ENCODE measurements at places on chromosomes 4 and X.

DNA sequence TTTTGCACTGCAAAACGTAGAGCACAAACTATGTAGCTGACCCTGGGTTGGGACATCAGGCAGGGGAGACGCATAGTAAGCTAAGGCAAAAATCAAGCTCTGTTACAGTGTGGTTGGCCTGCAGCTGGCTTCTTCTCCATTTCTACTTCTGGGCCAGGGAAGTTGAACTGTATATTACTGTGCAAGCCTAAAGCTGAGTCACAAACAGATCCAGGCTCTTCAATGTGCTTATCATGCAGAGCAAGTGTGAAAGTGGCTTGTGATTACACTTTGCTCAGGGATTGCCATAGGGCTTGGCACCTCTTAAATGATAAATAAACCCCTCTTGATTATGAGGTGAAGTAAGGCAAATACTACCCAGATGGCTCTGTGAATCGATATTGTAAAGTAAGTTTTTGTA lies 40.5 kb downstream of the CLDN34 start:
- H3K36me3 ChIP-seq = no peaks in the 10 kb centered on the region
- no peak overlapping the region for H3K4me3 ChIP-seq
- H3K27me3 ChIP-seq = no peaks in the 10 kb centered on the region

DNA sequence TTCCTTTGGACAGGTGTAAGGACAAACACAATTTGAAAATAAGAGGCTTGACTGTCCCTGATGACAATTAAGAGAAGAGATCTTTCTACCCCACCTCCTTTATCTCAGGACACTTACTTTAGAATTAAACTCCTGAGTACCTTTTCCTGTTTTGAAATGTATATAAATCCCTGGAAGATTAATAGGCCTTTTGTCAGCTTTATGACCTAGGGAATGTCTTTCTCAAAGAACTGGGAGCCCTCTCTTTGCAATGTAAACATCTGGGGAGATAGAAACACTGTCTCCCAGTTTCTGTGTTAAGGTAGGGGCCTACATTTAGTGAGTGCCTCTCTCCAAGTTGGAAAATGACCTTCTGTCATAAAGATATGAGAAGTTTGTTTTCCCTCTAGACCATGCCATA lies 31.7 kb downstream of the AGA start:
- no peaks in the 10 kb centered on the region for H3K4me1 ChIP-seq
- DNase-seq = no peak
- no peak overlapping the region for H3K4me3 ChIP-seq
- no peaks in the 10 kb centered on the region for H3K27me3 ChIP-seq

GRCh38 chr4:25951390-25951952 lies 37.5 kb downstream of the SMIM20 start:
- H3K4me3 ChIP-seq = no peak overlapping the region
- no peak overlapping the region for H3K27ac ChIP-seq
- H3K36me3 ChIP-seq = no peaks in the 10 kb centered on the region
- DNase-seq = no peak
- no peaks in the 10 kb centered on the region for H3K27me3 ChIP-seq

GRCh38 chrX:138287205-138287877 lies 424.2 kb downstream of the FGF13 start:
- H3K27ac ChIP-seq = no peak overlapping the region
- H3K36me3 ChIP-seq = no peaks in the 10 kb centered on the region
- H3K27me3 ChIP-seq = no peaks in the 10 kb centered on the region
- H3K4me1 ChIP-seq = no peaks in the 10 kb centered on the region

- no peak overlapping the region for H3K27ac ChIP-seq
- no peaks in the 10 kb centered on the region for H3K36me3 ChIP-seq
- no peaks in the 10 kb centered on the region for H3K4me1 ChIP-seq
- no peak overlapping the region for H3K4me3 ChIP-seq
- no peak for DNase-seq
Measured at GRCh38 chr4:288891-289290, 16.4 kb downstream of the ZNF732 start.

GRCh38 chr4:48642421-48643374 lies 137.4 kb downstream of the FRYL start:
- H3K4me1 ChIP-seq = no peaks in the 10 kb centered on the region
- H3K27ac ChIP-seq = no peak overlapping the region
- no peak overlapping the region for H3K4me3 ChIP-seq
- DNase-seq = no peak
- no peaks in the 10 kb centered on the region for H3K36me3 ChIP-seq

DNA sequence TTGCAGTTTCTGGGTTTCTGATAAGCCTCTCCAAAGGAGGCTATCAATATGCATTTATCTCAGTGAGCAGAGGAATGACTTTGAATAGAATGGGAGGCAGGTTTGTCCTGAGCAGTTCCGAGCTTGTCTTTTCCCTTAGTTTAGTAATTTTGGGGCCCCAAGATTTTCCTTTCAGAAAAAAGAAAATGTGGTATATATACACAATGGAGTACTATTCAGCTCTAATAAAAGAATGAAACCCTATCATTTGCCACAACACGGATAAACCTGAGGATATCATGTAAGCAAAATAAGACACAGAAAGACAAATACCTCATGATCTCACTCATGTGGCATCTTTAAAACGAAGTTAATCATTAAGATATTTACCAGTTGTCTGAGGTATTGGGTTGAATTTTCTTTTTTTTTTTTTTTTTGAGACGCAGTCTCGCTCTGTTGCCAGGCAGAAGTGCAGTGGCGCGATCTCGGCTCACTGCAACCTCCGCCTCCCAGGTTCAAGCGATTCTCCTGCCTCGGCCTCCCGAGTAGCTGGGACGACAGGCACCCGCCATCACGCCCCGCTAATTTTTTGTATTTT lies 540 bp downstream of the ZNF721 start:
- peak; percentile 41 for DNase-seq
- H3K27ac ChIP-seq = peak overlapping the region; percentile 95
- H3K4me1 ChIP-seq = peaks cover 8% of the 10 kb centered on the region
- H3K27me3 ChIP-seq = no peaks in the 10 kb centered on the region
- H3K4me3 ChIP-seq = peak overlapping the region; percentile 80

- no peaks in the 10 kb centered on the region for H3K4me1 ChIP-seq
- no peak overlapping the region for H3K4me3 ChIP-seq
- H3K27ac ChIP-seq = no peak overlapping the region
- no peaks in the 10 kb centered on the region for H3K27me3 ChIP-seq
Measured at GRCh38 chr4:134024251-134024650, 177.3 kb downstream of the PABPC4L start.

DNA sequence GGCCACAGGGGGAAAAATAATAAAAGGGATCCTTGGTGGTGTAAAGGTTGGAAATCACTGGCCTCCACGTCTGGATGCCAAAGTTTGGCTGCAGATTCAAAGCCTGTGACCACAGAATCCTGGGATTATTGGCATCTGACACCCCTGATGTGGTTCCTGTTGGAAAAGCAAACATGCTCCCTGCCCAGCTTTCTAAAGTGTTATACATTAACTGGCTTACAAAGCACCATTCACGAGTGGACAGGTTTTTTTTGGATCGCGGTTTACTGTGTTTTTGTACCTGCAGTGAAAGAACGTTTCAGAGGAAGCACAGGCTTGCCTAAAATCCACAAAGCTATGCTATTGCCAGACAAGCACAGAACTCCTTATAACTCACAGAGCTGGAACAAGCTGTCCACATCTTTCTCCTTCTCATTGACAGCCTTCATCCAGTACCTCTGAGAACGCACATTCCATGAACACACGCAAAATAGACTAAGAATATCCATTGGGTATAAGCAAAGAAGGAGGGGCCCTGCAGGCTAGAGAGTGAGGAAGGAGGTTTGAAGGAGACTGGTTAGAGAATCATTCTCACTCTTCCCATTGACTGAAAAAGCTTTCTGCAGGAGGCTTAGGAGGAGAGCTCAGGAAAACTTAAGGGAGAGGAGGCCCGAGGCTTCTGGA lies 14.5 kb upstream of the CAPN6 start:
- H3K4me1 ChIP-seq = no peaks in the 10 kb centered on the region
- no peaks in the 10 kb centered on the region for H3K36me3 ChIP-seq
- peaks cover 3% of the 10 kb centered on the region for H3K27me3 ChIP-seq
- DNase-seq = no peak
- no peak overlapping the region for H3K4me3 ChIP-seq
- no peak overlapping the region for H3K27ac ChIP-seq

- no peaks in the 10 kb centered on the region for H3K4me1 ChIP-seq
- H3K27ac ChIP-seq = no peak overlapping the region
- no peaks in the 10 kb centered on the region for H3K36me3 ChIP-seq
- no peak for DNase-seq
- no peak overlapping the region for H3K4me3 ChIP-seq
Measured at GRCh38 chrX:123455693-123456092, 271.6 kb downstream of the GRIA3 start.

GRCh38 chr4:180101348-180102083 lies 2141.7 kb upstream of the TENM3 start:
- H3K27ac ChIP-seq = no peak overlapping the region
- H3K36me3 ChIP-seq = no peaks in the 10 kb centered on the region
- H3K4me3 ChIP-seq = no peak overlapping the region
- no peaks in the 10 kb centered on the region for H3K27me3 ChIP-seq
- no peak for DNase-seq
- H3K4me1 ChIP-seq = no peaks in the 10 kb centered on the region

DNA sequence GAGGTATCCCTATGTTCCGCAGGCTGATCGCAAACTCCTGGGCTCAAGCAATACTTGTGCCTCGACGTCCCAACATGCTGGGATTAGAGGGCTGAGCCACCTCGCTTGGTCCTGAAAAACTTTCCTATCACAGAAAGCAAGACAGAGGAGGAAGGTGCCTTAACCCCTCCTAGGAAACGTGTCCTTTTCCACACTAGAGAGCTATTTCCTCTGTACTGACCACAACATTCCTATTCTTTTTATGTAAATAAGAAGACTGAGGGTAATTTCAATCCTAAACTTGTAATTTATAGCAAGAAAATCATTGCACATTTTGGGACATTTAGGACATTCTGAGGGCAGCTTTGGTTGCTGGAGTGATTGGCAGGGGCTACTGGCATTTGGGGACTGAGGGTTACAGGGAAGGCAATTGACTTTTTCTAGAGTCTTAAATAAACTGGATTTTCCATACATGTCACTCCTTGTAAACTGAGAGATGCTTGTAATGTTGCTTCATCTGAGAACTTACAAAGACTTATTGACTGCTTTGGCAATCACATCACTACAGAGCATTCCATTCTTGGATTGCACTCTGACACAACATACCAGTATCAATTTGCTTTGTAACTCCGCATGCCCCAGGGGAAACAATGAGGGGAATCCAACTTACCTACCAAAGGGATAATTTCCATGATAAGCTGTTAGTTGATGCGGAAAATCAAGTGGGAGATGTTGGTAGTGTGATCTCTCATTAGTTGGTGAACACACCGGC lies 15.6 kb downstream of the XAGE3 start:
- DNase-seq = no peak
- H3K27ac ChIP-seq = no peak overlapping the region

DNA sequence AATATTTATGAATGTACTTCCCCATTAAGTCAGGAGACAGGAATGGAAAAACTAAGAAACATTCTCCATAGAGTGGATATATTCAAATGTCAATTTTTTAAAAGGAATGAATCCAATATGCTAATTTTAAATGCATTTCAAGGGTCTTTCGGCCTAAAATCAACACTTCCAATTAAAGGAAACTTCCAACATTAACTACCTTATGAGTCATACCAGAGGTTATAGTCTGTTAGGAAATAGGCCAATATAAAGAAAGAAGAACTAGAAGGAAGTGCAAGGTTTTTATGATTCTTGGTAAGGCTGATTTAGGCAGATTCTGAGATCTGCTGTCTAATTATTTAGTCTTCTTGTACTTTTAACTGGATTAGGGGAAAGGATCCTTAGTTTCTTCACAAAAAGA lies 260.1 kb upstream of the EDNRA start:
- H3K4me3 ChIP-seq = no peak overlapping the region
- no peak overlapping the region for H3K27ac ChIP-seq
- H3K36me3 ChIP-seq = no peaks in the 10 kb centered on the region
- DNase-seq = no peak
- no peaks in the 10 kb centered on the region for H3K4me1 ChIP-seq

DNA sequence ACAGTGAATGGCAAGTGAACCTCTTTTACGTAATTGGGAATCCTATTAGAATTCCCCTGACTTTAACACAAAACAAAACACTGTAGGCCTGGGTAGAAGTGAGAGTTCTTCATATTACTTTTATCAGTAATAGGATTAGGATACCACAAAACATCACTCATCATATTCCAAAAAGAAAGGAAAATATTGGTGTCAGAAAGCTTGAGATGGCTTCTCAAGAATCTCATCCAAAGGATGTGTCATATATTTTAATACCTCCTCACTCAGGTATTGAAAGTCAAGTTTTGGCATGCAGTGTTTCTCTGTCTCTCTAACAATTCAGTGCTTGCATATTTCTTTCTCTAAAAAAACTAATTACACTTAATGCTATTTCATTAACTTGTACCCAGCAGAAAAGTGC lies 173.2 kb downstream of the PDGFC start:
- no peaks in the 10 kb centered on the region for H3K4me1 ChIP-seq
- H3K36me3 ChIP-seq = no peaks in the 10 kb centered on the region
- no peaks in the 10 kb centered on the region for H3K27me3 ChIP-seq
- no peak for DNase-seq
- no peak overlapping the region for H3K27ac ChIP-seq
- H3K4me3 ChIP-seq = no peak overlapping the region

GRCh38 chr4:174120446-174121295 lies 162.8 kb downstream of the FBXO8 start:
- peaks cover 14% of the 10 kb centered on the region for H3K27me3 ChIP-seq
- H3K4me3 ChIP-seq = no peak overlapping the region
- no peak overlapping the region for H3K27ac ChIP-seq
- no peaks in the 10 kb centered on the region for H3K36me3 ChIP-seq
- H3K4me1 ChIP-seq = no peaks in the 10 kb centered on the region
- DNase-seq = peak; percentile 67

DNA sequence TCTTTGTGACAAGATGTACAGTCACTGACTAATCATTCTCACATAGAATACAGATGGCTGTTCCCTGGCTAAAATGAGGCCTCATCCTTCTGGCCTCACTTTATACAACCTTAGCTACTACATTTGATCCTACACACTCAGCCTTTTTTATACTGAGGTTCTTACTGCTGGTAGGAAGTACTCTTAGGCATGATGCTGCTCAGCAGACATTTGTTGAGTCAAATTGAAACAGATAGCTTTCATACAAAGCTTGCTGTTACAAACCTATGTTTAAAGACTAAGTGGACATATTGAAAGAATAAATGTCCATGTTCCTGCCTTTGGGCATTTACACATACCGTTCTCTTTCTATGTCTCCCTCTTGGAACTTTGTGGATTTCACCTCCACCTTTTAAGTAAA lies 154.9 kb downstream of the NPFFR2 start:
- H3K4me1 ChIP-seq = no peaks in the 10 kb centered on the region
- no peaks in the 10 kb centered on the region for H3K27me3 ChIP-seq
- H3K27ac ChIP-seq = no peak overlapping the region
- H3K4me3 ChIP-seq = no peak overlapping the region
- H3K36me3 ChIP-seq = no peaks in the 10 kb centered on the region
- no peak for DNase-seq

GRCh38 chr4:126794363-126794762 lies 838.4 kb upstream of the INTU start:
- no peaks in the 10 kb centered on the region for H3K27me3 ChIP-seq
- no peak for DNase-seq
- no peaks in the 10 kb centered on the region for H3K36me3 ChIP-seq

GRCh38 chr4:3442959-3443749 lies 1.4 kb downstream of the HGFAC start:
- peaks cover 8% of the 10 kb centered on the region for H3K4me1 ChIP-seq
- H3K27ac ChIP-seq = no peak overlapping the region
- H3K27me3 ChIP-seq = no peaks in the 10 kb centered on the region
- no peak overlapping the region for H3K4me3 ChIP-seq
- no peaks in the 10 kb centered on the region for H3K36me3 ChIP-seq
- DNase-seq = peak; percentile 64

- H3K27ac ChIP-seq = no peak overlapping the region
- no peaks in the 10 kb centered on the region for H3K27me3 ChIP-seq
- H3K4me3 ChIP-seq = no peak overlapping the region
Measured at GRCh38 chr4:145299380-145300076, 119.1 kb upstream of the OTUD4 start.

- H3K27me3 ChIP-seq = no peaks in the 10 kb centered on the region
- no peaks in the 10 kb centered on the region for H3K36me3 ChIP-seq
Measured at GRCh38 chr4:161287678-161288352, 876.0 kb downstream of the FSTL5 start.

Measured in common myeloid progenitor, CD34-positive (primary cell).